Stomach (tissue), 19 donors: ENCODE measurements at places on chromosomes 2 and 18. TPM values are rescaled to one million over a fixed set of nuclear protein-coding genes. Genes with fewer than 3 reads are reported as not detected.

- no peak overlapping the region for H3K27ac ChIP-seq
- H3K27me3 ChIP-seq = no peaks in the 10 kb centered on the region
- no peak overlapping the region for H3K4me3 ChIP-seq
- no peak for DNase-seq
Measured at GRCh38 chr2:23809150-23809549, 117.8 kb downstream of the ATAD2B start.

DNA sequence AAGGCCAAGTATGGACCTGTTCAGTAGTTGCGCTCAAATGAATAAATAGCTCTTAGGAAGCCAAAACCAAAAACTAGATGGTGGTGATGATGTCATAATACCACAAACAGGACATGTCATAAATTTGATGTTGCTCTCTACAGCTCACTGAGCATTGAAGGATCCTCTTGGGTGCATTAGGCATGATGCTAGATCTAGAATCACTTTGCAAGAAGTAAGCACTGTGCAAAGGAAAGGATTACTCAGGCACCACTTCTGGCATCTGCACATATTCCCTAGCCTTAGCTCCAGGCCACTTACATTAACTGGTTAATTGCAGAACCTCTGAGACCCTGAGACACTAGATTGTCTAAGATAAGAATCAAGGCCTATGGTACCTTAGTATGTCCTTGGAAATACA is 58.0 kb downstream of the LRRTM1 start:
- no peak overlapping the region for H3K4me3 ChIP-seq
- DNase-seq = no peak
- no peak overlapping the region for H3K27ac ChIP-seq

GRCh38 chr2:64697297-64698176 is 43.8 kb upstream of the SERTAD2 start:
- no peaks in the 10 kb centered on the region for H3K36me3 ChIP-seq
- DNase-seq = no peak
- H3K27ac ChIP-seq = no peak overlapping the region

GRCh38 chr2:134679745-134680144 is 39.1 kb downstream of the TMEM163 start:
- H3K27me3 ChIP-seq = no peaks in the 10 kb centered on the region
- H3K4me1 ChIP-seq = peaks cover 6% of the 10 kb centered on the region
- H3K27ac ChIP-seq = no peak overlapping the region
- H3K36me3 ChIP-seq = no peaks in the 10 kb centered on the region
- DNase-seq = peak; percentile 59

DNA sequence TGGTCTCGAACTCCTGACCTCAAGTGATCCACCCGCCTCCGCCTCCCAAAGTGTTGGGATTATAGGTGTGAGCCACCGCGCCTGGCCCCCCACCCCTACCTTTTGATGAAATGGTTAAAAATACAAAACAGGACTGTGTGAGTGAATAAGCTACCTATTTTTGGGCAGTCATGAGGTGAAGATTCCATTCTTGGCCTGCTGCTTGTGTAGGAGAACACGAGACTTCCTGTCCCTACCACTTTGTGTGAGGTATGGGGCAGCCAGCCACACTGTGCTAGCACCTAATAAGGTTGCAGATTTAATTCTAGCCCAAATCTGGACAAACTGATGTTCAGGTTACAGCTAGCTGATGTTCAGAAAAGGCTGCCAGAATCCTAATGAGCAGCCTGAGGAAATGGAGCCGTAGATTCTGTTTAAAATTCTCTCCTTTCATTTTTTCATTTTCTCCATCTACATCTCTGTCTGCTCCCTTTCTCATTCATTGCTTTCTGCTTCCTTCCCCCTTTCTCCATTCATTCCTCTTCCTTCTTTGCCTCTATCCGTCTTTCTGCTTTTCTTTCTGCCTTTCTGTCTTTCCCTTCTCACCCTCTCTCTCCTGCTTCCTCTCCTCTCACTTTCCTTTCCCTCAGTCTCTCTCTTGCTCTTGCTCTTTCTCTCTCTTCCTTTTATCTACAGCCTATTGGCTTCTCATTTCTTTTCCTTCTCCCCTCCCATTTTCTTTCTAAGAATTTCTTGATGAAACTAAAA is 4.6 kb upstream of the LTBP1 start:
- H3K27ac ChIP-seq = no peak overlapping the region
- H3K36me3 ChIP-seq = no peaks in the 10 kb centered on the region
- DNase-seq = no peak
- H3K4me3 ChIP-seq = no peak overlapping the region
- peaks cover 3% of the 10 kb centered on the region for H3K27me3 ChIP-seq

GRCh38 chr2:202508686-202509085 is 126.1 kb upstream of the FAM117B start:
- H3K4me1 ChIP-seq = no peaks in the 10 kb centered on the region
- no peaks in the 10 kb centered on the region for H3K27me3 ChIP-seq
- H3K36me3 ChIP-seq = peaks cover 10% of the 10 kb centered on the region
- no peak overlapping the region for H3K4me3 ChIP-seq
- DNase-seq = no peak

GRCh38 chr2:121790276-121790956 is 35.0 kb downstream of the TSN start:
- H3K4me1 ChIP-seq = no peaks in the 10 kb centered on the region
- H3K4me3 ChIP-seq = no peak overlapping the region
- no peak overlapping the region for H3K27ac ChIP-seq

DNA sequence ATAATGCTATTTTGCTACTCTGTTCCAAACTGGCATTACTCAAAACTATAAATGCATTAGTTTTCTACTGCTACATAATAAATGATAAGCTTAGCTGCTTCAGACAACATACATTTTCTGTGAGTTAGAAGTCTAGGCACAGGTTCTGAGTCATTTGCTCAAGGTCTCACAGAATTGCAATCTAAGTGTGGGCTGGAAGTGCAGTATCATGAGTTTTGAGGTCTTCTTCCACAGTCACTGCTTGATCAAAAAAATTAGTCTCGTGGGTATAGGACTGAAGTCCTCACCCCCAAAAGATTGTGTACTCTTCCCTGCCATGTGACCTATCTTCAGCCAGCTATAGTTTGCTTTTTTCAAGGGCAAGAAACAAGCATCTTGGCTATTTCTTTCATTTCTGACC is 676.9 kb downstream of the ADCYAP1 start:
- no peak for DNase-seq
- no peaks in the 10 kb centered on the region for H3K36me3 ChIP-seq
- no peak overlapping the region for H3K27ac ChIP-seq
- no peak overlapping the region for H3K4me3 ChIP-seq
- H3K4me1 ChIP-seq = no peaks in the 10 kb centered on the region

DNA sequence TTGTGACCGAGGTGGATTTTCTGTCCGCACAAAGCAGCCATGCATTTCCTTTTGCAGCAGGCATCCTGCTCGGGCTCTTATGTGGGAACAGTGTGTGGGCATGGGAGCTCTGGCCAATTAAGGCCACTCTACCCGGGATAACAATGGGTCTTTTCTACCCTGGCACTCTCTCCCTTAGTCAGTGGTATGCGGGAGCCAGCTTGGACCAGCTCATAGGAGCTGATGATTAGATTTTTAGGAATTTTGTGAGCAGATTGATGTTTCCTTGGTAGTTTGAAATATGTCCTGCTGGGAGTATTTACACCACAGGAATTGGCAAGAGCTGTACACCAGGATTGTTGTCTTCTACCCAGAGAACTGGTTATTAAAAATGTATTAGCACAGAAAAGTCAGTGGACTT is 89.3 kb downstream of the SPP2 start:
- H3K4me3 ChIP-seq = no peak overlapping the region
- H3K36me3 ChIP-seq = no peaks in the 10 kb centered on the region
- no peaks in the 10 kb centered on the region for H3K4me1 ChIP-seq
- DNase-seq = no peak

DNA sequence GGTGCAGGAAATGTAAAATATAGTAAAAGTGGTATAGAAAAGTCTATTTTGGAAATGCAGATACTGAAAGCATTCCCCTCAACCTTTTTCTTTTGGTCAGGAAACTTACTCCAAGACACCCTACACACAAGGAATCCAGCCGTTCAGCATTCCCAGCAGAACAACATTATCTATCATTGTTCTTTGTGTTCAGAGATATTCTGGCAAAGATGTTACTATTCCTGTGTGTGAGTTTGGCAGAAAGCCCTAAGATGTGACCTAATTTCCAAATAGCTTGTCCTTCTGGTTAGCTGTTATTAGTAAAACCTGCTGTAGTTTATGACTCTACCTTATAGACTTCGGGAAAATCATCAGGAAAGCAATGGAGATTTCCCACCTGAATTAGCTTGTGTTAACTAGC is 78.1 kb upstream of the PELI1 start:
- H3K4me1 ChIP-seq = peaks cover 34% of the 10 kb centered on the region
- no peaks in the 10 kb centered on the region for H3K36me3 ChIP-seq
- no peak overlapping the region for H3K4me3 ChIP-seq
- H3K27me3 ChIP-seq = no peaks in the 10 kb centered on the region
- peak overlapping the region; percentile 58 for H3K27ac ChIP-seq
- DNase-seq = no peak

DNA sequence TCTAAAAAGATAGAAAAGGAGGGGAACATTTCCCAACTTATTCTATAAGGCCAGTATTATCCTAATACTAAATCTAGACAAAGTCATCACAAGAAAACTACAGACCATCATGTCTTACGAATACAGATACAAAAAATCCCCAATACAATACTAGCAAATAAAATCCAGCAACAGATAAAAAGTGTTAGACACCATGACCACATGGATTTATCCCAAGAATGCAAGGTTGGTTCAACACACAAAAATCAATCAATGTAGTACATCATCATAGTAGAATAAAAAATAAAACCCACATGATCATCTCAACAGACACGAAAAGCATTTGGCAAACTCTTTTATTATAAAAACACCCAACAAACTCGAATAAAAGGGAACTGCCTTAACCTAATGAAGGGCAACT is 18.5 kb downstream of the SLC66A2 start:
- peaks cover 7% of the 10 kb centered on the region for H3K4me1 ChIP-seq
- DNase-seq = no peak
- H3K27me3 ChIP-seq = no peaks in the 10 kb centered on the region
- H3K27ac ChIP-seq = no peak overlapping the region
- H3K4me3 ChIP-seq = no peak overlapping the region

DNA sequence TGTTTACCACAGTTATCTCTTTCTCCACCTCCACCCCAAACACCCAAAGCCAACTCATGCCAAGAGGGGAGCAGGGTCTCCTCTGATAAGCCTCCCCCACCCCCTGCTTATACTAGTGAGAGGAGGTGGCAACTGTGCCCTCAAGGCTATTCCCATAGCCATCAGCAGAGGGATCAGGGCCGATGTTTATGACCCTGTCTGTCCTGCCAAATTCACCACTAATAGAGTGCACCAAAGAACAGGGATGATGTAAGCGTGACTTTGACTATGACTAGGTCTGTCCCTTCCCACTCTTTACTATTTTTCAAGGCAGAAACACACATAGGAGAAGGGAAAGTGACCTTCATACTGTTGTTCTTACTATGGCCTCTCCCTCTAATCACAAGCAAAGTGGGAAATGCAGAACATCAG is 74.6 kb downstream of the CLHC1 start:
- no peak overlapping the region for H3K4me3 ChIP-seq
- no peaks in the 10 kb centered on the region for H3K36me3 ChIP-seq
- peaks cover 75% of the 10 kb centered on the region for H3K4me1 ChIP-seq

GRCh38 chr2:202760848-202761247 is 110.7 kb downstream of the ICA1L start:
- peaks cover 4% of the 10 kb centered on the region for H3K4me1 ChIP-seq
- H3K36me3 ChIP-seq = peaks cover 53% of the 10 kb centered on the region
- DNase-seq = no peak
- H3K4me3 ChIP-seq = no peak overlapping the region
- no peaks in the 10 kb centered on the region for H3K27me3 ChIP-seq

DNA sequence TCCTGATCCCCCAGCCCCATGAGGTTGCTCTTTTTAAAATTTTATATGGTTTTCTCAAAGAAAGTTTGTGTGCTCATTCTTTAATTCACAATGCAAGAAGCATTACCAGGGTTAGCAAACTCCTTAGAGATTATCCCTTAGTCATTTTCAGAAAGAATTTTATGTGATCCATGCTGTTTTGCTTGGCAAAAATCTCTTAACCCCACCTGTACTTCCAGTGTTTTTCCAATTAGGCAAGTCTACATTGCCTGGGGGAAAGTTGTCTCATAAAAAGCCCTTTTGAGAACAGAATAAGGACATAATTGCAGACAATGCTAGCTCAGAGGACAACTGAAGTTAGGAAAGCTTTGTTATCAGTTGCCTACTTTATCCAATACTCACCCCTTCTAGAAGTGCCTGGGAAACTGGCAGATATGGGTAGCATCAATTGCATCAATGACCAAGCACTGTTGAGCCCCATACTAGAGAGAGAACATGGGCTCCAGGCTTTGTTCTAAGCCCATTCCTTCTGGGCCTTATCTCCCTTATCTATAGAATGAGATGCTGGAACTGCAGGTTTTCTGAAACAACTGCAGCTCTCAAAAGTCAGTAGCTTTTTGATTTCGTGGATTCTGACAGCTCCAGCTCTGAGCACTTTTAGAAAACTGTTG is 265.9 kb upstream of the SPHKAP start:
- no peaks in the 10 kb centered on the region for H3K36me3 ChIP-seq
- no peak for DNase-seq
- no peaks in the 10 kb centered on the region for H3K27me3 ChIP-seq
- no peak overlapping the region for H3K27ac ChIP-seq
- no peak overlapping the region for H3K4me3 ChIP-seq

- DNase-seq = peak; percentile 84
- no peaks in the 10 kb centered on the region for H3K36me3 ChIP-seq
- no peak overlapping the region for H3K27ac ChIP-seq
- H3K4me1 ChIP-seq = no peaks in the 10 kb centered on the region
Measured at GRCh38 chr2:235135990-235136561, 184.3 kb downstream of the SH3BP4 start.

- no peak overlapping the region for H3K4me3 ChIP-seq
- peaks cover 5% of the 10 kb centered on the region for H3K4me1 ChIP-seq
- no peak overlapping the region for H3K27ac ChIP-seq
- DNase-seq = peak; percentile 64
- H3K27me3 ChIP-seq = peaks cover 65% of the 10 kb centered on the region
- no peaks in the 10 kb centered on the region for H3K36me3 ChIP-seq
Measured at GRCh38 chr2:75608684-75609333, 37.8 kb upstream of the MRPL19 start.

GRCh38 chr2:25279091-25279651 is 62.6 kb downstream of the DNMT3A start:
- H3K27ac ChIP-seq = peak overlapping the region; percentile 83
- H3K4me3 ChIP-seq = no peak overlapping the region
- H3K4me1 ChIP-seq = peaks cover 38% of the 10 kb centered on the region
- no peaks in the 10 kb centered on the region for H3K36me3 ChIP-seq
- no peaks in the 10 kb centered on the region for H3K27me3 ChIP-seq

GRCh38 chr2:95021847-95022246 is 3.7 kb upstream of the MAL start:
- DNase-seq = no peak
- no peaks in the 10 kb centered on the region for H3K27me3 ChIP-seq
- no peaks in the 10 kb centered on the region for H3K36me3 ChIP-seq
- peaks cover 20% of the 10 kb centered on the region for H3K4me1 ChIP-seq
- no peak overlapping the region for H3K4me3 ChIP-seq
- H3K27ac ChIP-seq = no peak overlapping the region

GRCh38 chr2:379778-380177 is 91.9 kb upstream of the ALKAL2 start:
- DNase-seq = no peak
- H3K27me3 ChIP-seq = no peaks in the 10 kb centered on the region
- H3K4me3 ChIP-seq = no peak overlapping the region
- no peak overlapping the region for H3K27ac ChIP-seq
- no peaks in the 10 kb centered on the region for H3K4me1 ChIP-seq

EMILIN1 gene
- 123 TPM for total RNA-seq

HRH4 gene
- total RNA-seq = not detected

COBLL1 gene
- total RNA-seq = 110 TPM

IL1RL2 gene
- 4.3 TPM for total RNA-seq

UGT1A4 gene
- total RNA-seq = 1.2 TPM

FRZB gene
- total RNA-seq = 21.6 TPM
